ENCODE measurements at places on chromosomes 1 and 21. TPM values are rescaled to one million over a fixed set of nuclear protein-coding genes. Genes with fewer than 3 reads are reported as not detected.

Gene SPRR2F
- total RNA-seq = 4.0 TPM

Gene KCNJ15
- 2.2 TPM for total RNA-seq

Gene GUCA2B
- 1.3 TPM for total RNA-seq

Gene OPTC
- total RNA-seq = not detected

Gene YARS1
- 110 TPM for total RNA-seq

Gene ZFP69
- total RNA-seq = 4.6 TPM

Gene C1orf185
- total RNA-seq = not detected

DNA sequence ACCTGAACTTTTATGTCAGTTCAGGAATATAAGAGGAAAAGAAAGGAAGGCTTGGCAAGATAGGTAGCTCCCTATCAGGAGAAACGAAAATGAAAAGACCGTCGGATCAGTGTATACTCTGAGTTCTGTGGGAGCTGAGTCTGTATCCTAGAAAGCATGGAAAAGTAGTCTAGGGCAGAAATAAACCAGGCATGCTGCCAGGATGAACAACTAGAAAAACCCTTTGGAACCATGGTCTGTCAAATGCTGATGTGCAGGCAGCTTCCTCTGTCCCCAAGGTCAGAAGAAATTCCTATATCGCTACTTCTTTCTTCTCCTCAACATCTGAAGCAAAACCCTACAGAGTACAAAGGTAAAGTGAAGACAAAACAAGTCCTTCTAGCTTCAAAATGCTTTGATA lies 268.8 kb downstream of the ST6GALNAC3 start:
- H3K36me3 ChIP-seq = no peaks in the 10 kb centered on the region
- DNase-seq = no peak
- no peak overlapping the region for H3K27ac ChIP-seq
- H3K4me3 ChIP-seq = no peak overlapping the region
- H3K27me3 ChIP-seq = no peaks in the 10 kb centered on the region
- no peaks in the 10 kb centered on the region for H3K4me1 ChIP-seq

- no peak overlapping the region for H3K27ac ChIP-seq
- H3K4me1 ChIP-seq = peaks cover 5% of the 10 kb centered on the region
- no peak for DNase-seq
- peaks cover 43% of the 10 kb centered on the region for H3K36me3 ChIP-seq
- H3K27me3 ChIP-seq = no peaks in the 10 kb centered on the region
Observed at GRCh38 chr1:201147396-201148015, 6.8 kb downstream of the TMEM9 start.

GRCh38 chr1:9294910-9295636 lies 2.4 kb downstream of the SPSB1 start:
- no peaks in the 10 kb centered on the region for H3K36me3 ChIP-seq
- no peak for DNase-seq
- peaks cover 3% of the 10 kb centered on the region for H3K4me1 ChIP-seq
- peak overlapping the region; percentile 21 for H3K27ac ChIP-seq

GRCh38 chr1:3725366-3725765 lies 26.9 kb upstream of the CCDC27 start:
- no peak for DNase-seq
- no peaks in the 10 kb centered on the region for H3K4me1 ChIP-seq
- H3K4me3 ChIP-seq = no peak overlapping the region
- no peaks in the 10 kb centered on the region for H3K36me3 ChIP-seq

DNA sequence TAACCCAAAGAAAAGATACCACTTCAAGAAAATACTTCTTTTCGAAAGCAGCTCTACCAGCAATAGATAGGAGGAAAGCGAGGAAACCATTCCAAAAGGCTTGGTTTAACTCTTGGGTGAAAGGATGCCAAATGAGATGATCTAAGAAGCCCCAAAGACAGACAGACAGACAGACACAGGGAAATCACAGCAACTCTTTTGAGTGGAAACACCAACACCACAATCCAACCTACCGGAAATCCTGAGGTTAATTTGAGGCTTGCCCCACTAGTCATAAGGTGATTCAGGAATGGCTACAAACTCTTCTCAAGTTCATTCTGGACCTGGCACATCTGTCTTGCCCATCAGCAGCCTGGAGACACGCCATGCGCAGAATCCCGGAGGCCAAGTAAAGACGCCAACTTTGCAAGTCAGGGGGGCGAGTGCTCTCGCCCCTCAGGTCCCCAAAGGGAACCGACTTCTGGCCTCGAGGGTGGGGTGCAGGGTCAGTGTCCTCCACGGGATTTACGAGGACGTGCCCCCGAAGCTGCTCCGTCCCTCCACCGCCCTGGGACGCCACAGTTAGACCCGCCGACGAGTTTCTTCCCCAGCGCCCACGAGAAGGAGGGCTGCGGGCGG lies 778 bp downstream of the EVI5 start:
- peak overlapping the region; percentile 92 for H3K27ac ChIP-seq
- H3K4me1 ChIP-seq = peaks cover 11% of the 10 kb centered on the region
- peak overlapping the region; percentile 91 for H3K4me3 ChIP-seq

- peaks cover 17% of the 10 kb centered on the region for H3K27me3 ChIP-seq
- H3K36me3 ChIP-seq = no peaks in the 10 kb centered on the region
- no peak overlapping the region for H3K27ac ChIP-seq
- no peak overlapping the region for H3K4me3 ChIP-seq
- peaks cover 21% of the 10 kb centered on the region for H3K4me1 ChIP-seq
Observed at GRCh38 chr1:88169939-88170338, 514.1 kb upstream of the PKN2 start.

- H3K27ac ChIP-seq = no peak overlapping the region
- DNase-seq = no peak
- peaks cover 13% of the 10 kb centered on the region for H3K36me3 ChIP-seq
- H3K4me1 ChIP-seq = peaks cover 10% of the 10 kb centered on the region
Observed at GRCh38 chr1:42258218-42258617, 76.8 kb downstream of the FOXJ3 start.

- peaks cover 3% of the 10 kb centered on the region for H3K4me1 ChIP-seq
- H3K27ac ChIP-seq = no peak overlapping the region
Observed at GRCh38 chr1:156832434-156832833, 15.8 kb upstream of the SH2D2A start.

GRCh38 chr21:42088658-42089057 lies 17.5 kb downstream of the UMODL1 start:
- H3K27ac ChIP-seq = no peak overlapping the region
- DNase-seq = no peak
- H3K27me3 ChIP-seq = peaks cover 17% of the 10 kb centered on the region
- H3K4me3 ChIP-seq = no peak overlapping the region
- H3K36me3 ChIP-seq = no peaks in the 10 kb centered on the region
- H3K4me1 ChIP-seq = peaks cover 6% of the 10 kb centered on the region

DNA sequence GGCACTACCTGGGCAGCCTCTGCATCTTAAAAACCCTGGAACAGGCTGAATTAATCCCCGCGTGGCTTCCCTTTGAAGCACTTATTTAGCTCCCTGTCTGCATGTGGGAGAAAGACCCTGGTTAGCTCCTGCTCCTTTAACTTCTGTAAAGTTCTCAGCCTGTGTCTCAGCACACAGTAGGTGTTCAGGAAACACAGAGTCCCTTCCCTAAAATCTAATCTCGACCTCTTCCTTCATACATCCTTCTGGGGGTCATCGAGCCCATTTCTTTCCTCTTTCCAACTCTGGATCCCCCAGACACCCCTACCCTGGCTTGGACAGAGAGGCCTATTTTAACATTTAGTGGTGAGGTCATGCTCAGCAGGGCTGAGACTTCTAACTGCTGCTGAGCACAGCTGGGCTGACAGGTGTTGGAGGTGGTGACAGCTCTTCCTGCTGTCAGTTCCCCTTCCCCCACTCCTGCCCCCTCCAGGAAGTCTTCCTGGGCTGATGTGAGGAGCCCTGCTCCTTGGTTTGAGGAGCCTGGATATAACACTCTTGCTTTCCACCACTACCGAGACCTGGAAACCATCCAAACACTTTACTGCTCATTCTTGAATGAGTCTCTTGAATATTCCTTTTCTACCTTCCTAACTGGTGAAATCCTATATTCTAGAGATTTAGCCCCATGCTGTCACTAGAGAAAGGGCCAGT lies 5.3 kb downstream of the E2F2 start:
- peaks cover 7% of the 10 kb centered on the region for H3K27me3 ChIP-seq
- no peak overlapping the region for H3K4me3 ChIP-seq
- no peaks in the 10 kb centered on the region for H3K36me3 ChIP-seq
- H3K4me1 ChIP-seq = peaks cover 3% of the 10 kb centered on the region
- no peak overlapping the region for H3K27ac ChIP-seq
- DNase-seq = no peak

DNA sequence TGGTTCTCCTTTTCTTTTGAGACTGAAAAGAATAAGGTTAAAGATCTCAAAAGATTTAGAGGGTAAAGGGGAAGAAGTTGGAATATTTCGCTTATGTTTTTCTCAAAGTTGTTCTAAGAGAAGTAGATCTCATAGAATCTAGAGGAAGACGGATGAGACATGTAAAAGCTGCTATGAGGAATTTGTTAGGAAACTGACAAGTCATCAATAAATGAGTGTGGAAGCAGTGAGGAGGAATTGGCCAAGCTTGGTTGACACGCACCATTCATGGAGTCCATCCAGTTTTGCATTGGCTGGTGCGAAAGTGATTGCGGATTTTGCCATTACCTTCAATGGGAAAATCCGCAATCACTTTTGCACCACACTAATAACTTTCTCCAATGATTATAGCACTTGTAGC lies 20.0 kb downstream of the SLAMF6 start:
- H3K4me1 ChIP-seq = peaks cover 1% of the 10 kb centered on the region
- no peak overlapping the region for H3K4me3 ChIP-seq
- no peaks in the 10 kb centered on the region for H3K27me3 ChIP-seq

DNA sequence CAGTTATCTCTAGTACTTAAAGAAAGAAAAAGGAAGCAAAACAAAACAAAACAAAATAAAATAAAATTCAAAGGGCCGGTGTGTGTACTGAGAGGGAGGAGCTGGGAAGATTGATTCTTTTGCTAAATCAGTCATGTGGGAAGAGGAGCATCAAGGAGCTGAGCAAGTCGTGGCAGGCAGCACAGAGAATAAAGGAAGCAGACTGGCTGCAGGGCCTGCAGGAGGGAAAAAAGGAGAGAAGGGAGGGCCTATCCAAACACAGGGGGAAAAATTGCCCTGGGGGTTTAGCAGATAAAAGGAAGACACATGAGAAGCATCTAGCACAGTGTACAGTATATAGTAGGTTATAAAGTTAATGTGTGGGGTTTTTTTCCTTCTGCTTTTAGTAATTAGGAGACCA lies 27.6 kb downstream of the AGO4 start:
- peaks cover 43% of the 10 kb centered on the region for H3K36me3 ChIP-seq
- H3K4me1 ChIP-seq = no peaks in the 10 kb centered on the region
- H3K27me3 ChIP-seq = no peaks in the 10 kb centered on the region
- peak overlapping the region; percentile 2 for H3K27ac ChIP-seq
- no peak for DNase-seq

- H3K4me3 ChIP-seq = no peak overlapping the region
- H3K27me3 ChIP-seq = peaks cover 2% of the 10 kb centered on the region
- no peak for DNase-seq
- H3K36me3 ChIP-seq = no peaks in the 10 kb centered on the region
- no peak overlapping the region for H3K27ac ChIP-seq
Observed at GRCh38 chr1:205767248-205767647, 8.0 kb downstream of the RAB29 start.

- no peaks in the 10 kb centered on the region for H3K27me3 ChIP-seq
- no peak overlapping the region for H3K27ac ChIP-seq
- no peaks in the 10 kb centered on the region for H3K36me3 ChIP-seq
- H3K4me1 ChIP-seq = peaks cover 1% of the 10 kb centered on the region
- no peak for DNase-seq
Observed at GRCh38 chr1:74478979-74479378, 33.4 kb downstream of the LRRC53 start.

- no peak for DNase-seq
- no peak overlapping the region for H3K27ac ChIP-seq
- H3K4me1 ChIP-seq = no peaks in the 10 kb centered on the region
- H3K4me3 ChIP-seq = no peak overlapping the region
- H3K27me3 ChIP-seq = no peaks in the 10 kb centered on the region
Observed at GRCh38 chr1:23718482-23718881, 24.8 kb upstream of the ELOA start.
